Activated CD4-positive, alpha-beta T cell treated with anti-CD3 and anti-CD28 coated beads, Interleukin-2, Interleukin-6, amounts not matched to agents 100 ng/mL and 50 ng/mL, durations not matched to agents 16 hours and 8 hours (primary cell): ENCODE measurements at places on chromosomes 1 and 21.
A peak's percentile ranks its signal among the peaks of the same experiment; 100 is the strongest.

GRCh38 chr1:47827109-47827508 is 170.1 kb downstream of the TRABD2B start:
- no peak for DNase-seq

DNA sequence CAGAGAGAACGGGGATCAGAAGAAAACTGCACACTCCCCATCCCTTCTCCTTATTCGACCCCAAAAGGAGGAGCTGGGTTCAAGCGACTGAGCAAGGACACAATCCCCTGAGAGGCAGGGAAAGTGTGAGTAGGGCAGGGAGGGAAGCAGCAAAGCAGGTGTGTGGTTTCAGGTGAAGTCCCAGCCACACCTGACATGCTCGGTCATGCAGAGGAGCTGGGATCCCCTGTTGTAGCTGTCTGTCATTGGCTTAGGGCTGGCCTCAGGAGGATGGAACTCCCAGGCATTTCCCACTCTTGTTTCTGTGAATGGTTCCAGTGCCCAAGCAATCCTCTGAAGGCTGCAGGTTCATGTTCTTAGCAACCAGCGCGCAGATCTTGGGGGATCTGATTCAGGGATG is 150.7 kb downstream of the DSCAM start:
- DNase-seq, result no peak

DNA sequence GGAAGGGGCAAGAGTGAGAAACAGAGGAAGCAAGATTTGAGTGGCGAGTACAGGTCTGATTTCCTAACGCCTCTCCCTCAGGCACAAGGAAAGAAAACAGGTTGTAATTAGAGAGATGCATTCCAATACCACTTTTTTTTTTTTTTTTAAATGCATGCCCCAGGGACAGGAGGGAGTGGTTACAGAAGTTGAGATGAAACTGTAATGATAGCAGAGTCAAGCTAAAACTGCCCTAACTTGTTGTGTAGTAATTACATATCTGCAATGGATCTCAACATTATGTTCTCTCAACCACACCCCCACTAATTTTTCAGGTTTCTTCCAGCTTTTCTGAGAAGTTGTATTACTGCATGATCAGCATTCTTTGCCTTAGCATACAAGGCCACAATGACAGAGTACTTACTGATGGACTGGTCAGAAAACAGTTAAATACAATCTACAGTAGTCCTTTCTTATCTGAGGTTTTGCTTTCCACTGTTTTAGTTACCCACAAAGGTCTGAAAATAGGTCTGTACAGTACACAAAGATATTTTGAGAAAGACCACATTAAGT is 5.5 kb downstream of the ETV3 start:
- no peak for DNase-seq

DNA sequence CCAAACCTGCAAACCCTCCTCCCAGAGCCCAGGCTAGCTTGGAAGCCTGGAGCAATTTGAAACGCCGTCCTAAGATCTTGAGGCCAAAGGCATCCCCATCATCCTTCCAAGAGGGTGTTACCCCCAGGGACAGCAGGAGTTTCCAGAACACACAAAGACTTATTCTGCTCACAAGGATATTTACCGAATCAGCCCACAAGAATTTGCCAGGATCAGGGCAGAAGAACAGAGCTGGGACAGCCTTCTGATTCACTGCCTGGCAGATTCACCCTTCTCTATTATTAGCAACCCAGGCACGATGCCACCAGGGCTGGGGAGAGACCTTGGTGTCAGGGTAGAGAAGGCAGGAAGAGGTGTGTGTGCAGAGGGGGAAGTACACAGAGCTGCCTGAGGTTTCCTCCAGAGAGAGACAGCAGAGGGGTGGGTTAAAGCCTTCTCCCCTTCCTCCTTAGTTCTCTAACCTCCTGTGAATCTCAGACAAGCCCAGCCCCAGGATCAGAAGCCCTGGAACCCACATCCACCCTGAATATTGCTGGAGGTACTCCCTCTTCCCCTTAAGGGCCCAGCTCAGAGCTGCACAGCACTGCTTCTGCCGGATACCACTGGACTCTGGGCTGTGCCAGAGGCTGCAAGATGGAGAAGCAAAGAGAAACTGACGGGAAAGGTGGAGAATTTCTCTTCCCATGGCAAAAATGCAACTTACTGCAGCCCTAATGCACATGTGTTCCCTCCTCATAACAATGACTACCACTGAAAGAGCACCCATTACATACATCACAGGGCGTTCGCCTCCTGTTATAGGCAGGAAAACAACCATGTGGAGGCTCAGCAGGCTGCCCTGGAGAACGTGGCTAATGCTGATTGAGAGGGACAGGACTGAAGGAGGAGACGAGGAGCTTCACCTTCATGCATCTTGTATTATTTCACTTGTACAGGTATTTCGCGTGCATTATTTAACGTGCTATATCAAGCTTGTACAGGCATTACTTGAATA is 61.8 kb downstream of the ITPKB start:
- peak; percentile 78 for DNase-seq
